K562 (cell line): ENCODE measurements at places on chromosomes 3 and 15.

- peaks cover 62% of the 10 kb centered on the region for H3K27me3 ChIP-seq
- H3K4me1 ChIP-seq: peaks cover 37% of the 10 kb centered on the region
- H3K27ac ChIP-seq: no peak overlapping the region
These were observed 17.7 kb downstream of the PTH1R start for GRCh38 chr3:46895204-46895660.

GRCh38 chr15:34802803-34803750 lies 7.7 kb upstream of the ACTC1 start:
- H3K36me3 ChIP-seq: no peaks in the 10 kb centered on the region
- no peak for DNase-seq
- no peak overlapping the region for H3K4me3 ChIP-seq
- H3K4me1 ChIP-seq: peaks cover 11% of the 10 kb centered on the region; the same call in 2 of the 3 replicates
- no peaks in the 10 kb centered on the region for H3K27me3 ChIP-seq
- H3K27ac ChIP-seq: no peak overlapping the region

- H3K36me3 ChIP-seq: no peaks in the 10 kb centered on the region
- H3K27me3 ChIP-seq: no peaks in the 10 kb centered on the region
- no peak for DNase-seq
- no peak overlapping the region for H3K27ac ChIP-seq
- no peak overlapping the region for H3K4me3 ChIP-seq
These were observed 596.3 kb downstream of the PYDC2 start for GRCh38 chr3:192057261-192057660.

GRCh38 chr15:101174152-101174920 lies 77.5 kb downstream of the CHSY1 start:
- H3K4me1 ChIP-seq: peaks cover 6% of the 10 kb centered on the region; the same call in 2 of the 3 replicates
- no peak for DNase-seq
- no peak overlapping the region for H3K4me3 ChIP-seq
- H3K36me3 ChIP-seq: peaks cover 16% of the 10 kb centered on the region; the same call in 1 of the 3 replicates
- no peaks in the 10 kb centered on the region for H3K27me3 ChIP-seq

DNA sequence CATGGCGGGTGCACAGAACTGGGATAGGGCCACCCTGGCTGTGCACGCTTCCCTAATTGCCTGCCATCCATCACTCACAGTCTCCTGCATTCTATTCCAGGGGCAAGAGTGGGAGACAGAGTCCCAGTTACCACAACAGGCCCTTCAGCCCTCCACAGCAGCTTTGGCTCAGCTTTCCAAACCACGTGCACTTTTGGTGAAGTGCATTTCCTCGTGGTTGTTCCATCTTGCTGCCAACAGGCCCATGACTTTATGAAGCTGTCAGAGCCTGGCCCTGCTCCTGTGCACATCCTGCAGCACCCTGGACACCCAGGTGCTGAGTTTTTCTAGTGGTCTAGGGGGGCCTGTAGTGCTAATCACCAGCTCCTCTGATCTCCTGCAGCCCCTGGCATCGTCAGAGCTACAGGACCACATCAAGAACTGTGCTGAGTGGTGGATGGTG lies 110.2 kb downstream of the ADCY5 start:
- H3K27me3 ChIP-seq: no peaks in the 10 kb centered on the region
- no peaks in the 10 kb centered on the region for H3K36me3 ChIP-seq
- no peaks in the 10 kb centered on the region for H3K4me1 ChIP-seq
- no peak for DNase-seq
- H3K4me3 ChIP-seq: no peak overlapping the region

DNA sequence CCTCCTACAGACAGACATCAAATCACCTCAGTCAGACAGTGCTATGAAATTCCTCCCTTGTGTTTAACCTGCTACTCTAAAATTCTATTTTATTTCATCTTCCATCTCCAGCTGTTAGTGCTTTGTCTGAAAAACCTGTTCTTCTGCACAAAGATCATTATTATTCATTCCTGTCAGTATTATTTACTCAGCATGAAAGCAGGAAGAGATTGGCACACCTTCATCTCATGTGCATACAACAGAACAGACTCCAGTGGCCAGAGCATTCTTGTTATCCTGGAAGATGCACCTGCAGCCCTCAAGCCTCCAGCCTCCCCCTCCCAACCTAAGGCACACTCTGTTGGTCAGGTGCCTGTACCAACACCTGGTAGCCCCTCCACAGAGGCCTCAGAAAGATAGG lies 1.8 kb upstream of the ROPN1B start:
- no peaks in the 10 kb centered on the region for H3K36me3 ChIP-seq
- DNase-seq: no peak
- H3K4me1 ChIP-seq: no peaks in the 10 kb centered on the region
- no peak overlapping the region for H3K27ac ChIP-seq
- no peaks in the 10 kb centered on the region for H3K27me3 ChIP-seq

- no peak overlapping the region for H3K4me3 ChIP-seq
- no peak for DNase-seq
- H3K27me3 ChIP-seq: no peaks in the 10 kb centered on the region
These were observed 21.0 kb downstream of the SNAPC5 start for GRCh38 chr15:66476535-66476934.

- peaks cover 2% of the 10 kb centered on the region; the same call in 2 of the 3 replicates for H3K4me1 ChIP-seq
- DNase-seq: no peak
- H3K36me3 ChIP-seq: no peaks in the 10 kb centered on the region
- no peaks in the 10 kb centered on the region for H3K27me3 ChIP-seq
- no peak overlapping the region for H3K4me3 ChIP-seq
These were observed 30.4 kb downstream of the TMEM212 start for GRCh38 chr3:171873580-171873979.

DNA sequence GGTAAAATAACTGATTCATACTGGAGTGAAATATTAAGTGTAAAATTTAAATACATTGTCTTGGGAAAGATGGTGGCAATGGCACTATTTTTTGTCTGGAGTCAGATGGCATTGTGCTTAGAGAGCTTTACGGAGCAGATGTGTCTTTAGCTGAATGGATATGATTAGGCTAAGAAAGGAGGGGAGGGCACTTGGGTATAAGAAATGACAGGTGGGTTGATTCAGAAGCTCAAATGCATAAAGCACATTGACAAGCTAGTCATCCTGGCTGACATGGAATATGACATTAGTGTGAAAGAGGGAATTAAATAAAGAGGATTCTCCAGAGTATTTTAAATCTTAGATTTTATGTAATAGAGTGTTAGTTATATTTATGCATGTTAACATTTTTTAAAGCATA lies 570.1 kb upstream of the CBLB start:
- H3K36me3 ChIP-seq: no peaks in the 10 kb centered on the region
- H3K4me3 ChIP-seq: no peak overlapping the region
- no peaks in the 10 kb centered on the region for H3K27me3 ChIP-seq
- no peak overlapping the region for H3K27ac ChIP-seq
- no peaks in the 10 kb centered on the region for H3K4me1 ChIP-seq
